ENCODE measurements at places on chromosomes 16 and 17.

DNA sequence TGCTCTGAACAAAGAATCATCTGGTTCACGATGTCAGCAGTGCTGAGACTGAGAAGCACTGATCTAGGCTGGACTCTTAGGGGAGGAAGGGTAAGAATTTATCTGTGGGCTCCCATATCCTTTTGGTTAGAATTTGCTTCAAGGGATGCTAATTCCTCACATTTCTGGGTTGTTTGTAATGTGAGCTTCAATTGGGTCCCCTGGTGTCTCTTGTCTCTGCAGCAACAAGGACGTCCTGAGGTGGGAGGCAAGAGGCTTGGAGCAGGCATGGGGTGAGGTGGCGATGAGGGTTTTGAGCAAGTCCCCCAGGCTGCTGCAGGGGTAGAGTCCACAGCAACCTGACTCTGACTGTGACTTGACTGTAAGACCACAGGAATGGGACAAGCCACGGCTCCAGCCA lies 213.8 kb upstream of the NLRP1 start:
- DNase-seq: no peak

- no peak for DNase-seq
Observed at GRCh38 chr17:47989700-47990099, 18.8 kb downstream of the CDK5RAP3 start.

DNA sequence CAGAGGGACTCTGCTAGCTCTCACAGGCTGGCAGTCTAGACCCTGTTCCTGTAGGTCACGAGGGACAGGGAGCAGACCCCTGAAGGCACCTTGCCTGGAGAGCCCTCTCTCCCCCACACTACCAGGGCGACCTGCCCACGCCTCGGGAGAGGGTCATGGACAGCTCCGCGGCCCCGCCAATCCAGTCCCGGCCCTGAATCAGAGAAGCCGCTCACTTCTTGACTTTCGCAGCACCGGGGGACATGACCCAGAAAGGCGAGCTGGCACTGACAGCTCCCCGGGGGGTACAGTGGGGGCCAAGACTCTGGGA lies 5.1 kb downstream of the KIFC3 start:
- DNase-seq: no peak

DNA sequence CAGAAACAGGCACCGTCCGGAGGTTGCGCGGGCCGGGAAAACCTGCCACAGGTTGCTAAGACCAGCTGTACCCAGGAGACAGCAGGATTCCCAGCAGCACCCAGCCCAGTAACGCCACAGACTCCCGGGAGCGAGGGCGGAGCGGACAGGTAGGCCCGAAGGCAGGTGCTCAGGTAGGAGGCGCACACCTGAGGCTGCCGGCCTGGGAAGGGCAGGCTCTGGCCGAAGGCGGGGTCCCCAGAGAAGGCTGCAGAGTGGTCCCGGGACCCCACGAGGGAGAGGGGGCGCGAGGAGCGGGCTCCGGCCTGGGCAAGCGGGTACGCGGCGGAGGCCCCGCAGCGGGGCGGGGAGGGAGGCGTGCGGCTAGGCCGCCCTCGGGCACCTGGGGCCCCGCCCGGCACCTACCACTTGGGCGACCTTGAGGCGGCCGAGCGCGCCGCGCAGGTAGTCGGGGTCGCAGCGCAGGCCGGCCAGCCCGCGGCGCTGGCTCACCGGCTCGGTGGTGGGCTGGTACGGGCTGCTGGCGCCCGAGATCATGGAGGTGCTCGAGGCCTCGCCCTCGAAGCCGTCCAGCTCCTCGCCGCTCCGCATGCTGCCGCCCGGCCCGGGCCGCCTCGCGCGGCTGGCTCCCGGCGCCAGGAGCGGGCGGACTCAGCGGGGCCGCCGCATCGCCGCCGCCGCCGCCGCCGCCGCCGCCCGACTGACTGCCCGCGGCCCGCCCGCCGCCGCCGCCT lies 441 bp downstream of the CMTM4 start:
- no peak for DNase-seq

DNA sequence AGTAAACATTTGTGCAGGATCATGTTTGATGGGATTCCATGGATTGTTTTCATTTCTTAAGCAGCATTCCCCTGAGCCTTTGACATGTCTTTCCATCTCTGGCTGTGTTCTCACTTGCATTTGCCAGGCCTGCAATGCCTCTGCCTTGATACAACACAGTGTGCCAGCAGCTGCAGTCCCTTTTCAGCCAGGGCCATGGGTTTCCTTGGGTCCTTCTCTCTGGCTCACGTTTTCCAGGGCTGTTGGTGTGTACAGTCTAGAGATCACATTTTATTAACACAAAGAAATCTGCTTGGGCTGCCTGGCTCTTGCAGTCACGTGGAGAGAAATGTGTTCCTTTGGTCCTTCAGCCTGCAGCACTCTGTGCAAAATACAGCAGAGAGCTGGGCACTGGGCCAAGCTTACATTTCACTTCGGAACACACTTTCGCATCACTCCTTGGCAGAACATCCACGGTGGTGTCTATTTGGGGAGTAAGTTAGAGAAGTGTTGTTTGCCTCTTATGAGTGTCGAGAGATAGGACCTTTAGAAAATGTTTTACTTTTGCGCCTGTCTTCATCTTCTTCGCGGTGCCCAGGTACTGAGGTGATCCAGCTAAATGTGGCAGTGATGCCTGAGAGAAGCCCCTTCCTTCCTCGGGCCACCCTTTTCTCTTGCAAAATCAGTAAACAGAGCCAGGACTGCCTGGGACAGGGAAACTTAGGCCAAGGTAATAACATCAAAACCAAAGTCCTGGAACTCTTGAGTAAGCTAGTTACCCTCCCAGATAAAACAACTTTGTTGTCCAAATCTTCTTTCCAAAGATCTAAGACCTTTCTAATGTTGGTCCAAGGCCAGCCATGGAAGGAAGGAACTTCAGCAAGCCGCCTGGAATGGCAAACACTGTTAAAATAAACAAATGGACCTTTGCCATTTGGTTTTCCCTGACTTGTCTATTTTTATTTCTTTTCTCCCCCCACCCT lies 20.9 kb downstream of the HLF start:
- no peak for DNase-seq

- no peak for DNase-seq
Observed at GRCh38 chr16:53152329-53152728, 97.5 kb downstream of the CHD9 start.

- DNase-seq: no peak
Observed at GRCh38 chr16:75746359-75746758, 20.1 kb upstream of the CPHXL start.

Data from activated CD8-positive, alpha-beta memory T cell treated with anti-CD3 and anti-CD28 coated beads for 24 hours (primary cell).